Pulmonary artery endothelial cell (primary cell): ENCODE measurements at places on chromosomes 12 and 14.
A peak's percentile ranks its signal among the peaks of the same experiment; 100 is the strongest.

GRCh38 chr12:46627686-46628085 is 198.1 kb downstream of the SLC38A4 start:
- no peak for DNase-seq

GRCh38 chr12:29763301-29763683 is 20.4 kb downstream of the TMTC1 start:
- DNase-seq, result no peak

GRCh38 chr12:69388371-69388770 is 28.8 kb downstream of the YEATS4 start:
- peak; percentile 7 for DNase-seq

DNA sequence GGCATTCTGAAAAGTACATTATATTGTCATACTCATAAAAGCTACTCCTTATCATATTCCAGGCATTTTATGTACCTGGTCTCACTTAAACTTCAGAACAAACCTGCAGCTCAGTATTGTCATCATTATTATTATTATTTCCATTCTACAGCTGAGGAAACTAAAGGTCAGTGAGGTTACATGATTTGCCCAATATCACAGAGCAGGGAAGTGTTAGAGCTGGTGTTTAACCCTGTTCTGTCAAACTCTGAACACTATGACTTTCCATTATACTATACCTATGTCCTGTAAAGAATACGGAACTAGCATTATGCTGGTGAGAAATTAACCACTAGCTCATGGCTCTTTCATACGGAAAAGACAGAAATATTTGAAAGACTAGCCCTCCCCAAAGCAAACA is 56.4 kb downstream of the STON2 start:
- no peak for DNase-seq

GRCh38 chr12:2555487-2556082 is 239.2 kb upstream of the FKBP4 start:
- DNase-seq, result no peak

- DNase-seq, result no peak
Observed at GRCh38 chr12:7221486-7221885, 32.0 kb downstream of the PEX5 start.

DNA sequence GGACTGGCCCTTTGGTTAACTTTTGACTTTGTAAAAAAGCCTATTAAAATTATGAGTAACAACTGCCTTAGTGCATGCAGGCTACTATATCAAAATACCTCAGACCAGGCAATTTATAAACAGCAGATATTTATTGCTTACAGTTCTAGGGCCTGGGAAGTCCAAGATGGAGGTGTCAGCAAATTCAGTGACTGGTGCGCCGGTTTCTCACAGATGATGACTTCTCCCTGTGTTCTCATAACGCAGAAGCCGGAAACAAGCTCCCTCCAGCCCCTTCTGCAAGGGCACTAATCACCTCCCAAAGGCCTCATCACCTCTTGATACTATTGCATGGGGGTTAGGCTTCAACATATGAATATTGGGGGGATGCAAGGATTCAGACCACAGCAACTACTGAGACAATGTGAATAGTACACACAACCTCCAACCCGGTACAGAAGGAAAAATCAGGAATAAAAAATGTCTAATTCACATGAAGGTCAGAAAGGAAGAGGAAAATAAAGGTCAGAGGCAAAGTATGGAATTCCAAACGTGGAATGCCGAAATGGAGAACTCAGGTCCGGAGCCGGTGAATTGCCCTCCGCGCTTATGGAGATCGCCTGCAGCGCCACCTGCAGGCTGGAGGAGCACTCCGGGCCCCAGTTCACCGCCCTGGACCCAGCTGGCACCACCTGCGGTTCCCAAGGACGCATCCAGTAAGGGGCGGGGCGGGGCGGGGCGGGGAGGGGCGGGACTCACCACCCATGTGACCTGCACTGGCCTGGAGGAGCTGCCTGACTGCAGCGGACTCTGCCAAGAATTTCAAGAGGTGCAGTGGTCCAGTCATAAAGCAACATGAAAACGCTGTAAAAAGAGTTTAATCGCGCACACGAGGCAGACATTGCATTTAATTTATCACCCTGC is 203.4 kb downstream of the KIF26A start:
- DNase-seq, result peak; percentile 7

- DNase-seq, result no peak
Observed at GRCh38 chr12:90069711-90070110, 361.1 kb upstream of the ATP2B1 start.

DNA sequence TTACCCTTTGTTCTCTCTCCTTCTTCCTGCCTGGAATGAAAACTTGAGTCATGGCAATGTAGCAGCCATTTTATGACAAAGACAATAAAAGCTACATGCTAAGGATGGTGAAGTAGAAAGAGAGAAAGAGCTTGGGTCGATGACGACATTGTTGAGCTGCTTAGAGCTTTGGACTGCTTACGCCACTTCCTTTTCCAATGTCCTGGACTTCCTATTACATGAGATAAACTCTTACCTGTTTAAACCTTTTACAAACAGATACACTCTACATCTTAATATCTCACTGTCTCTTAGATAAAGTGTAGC is 70.1 kb downstream of the PEBP1 start:
- DNase-seq, result no peak

DNA sequence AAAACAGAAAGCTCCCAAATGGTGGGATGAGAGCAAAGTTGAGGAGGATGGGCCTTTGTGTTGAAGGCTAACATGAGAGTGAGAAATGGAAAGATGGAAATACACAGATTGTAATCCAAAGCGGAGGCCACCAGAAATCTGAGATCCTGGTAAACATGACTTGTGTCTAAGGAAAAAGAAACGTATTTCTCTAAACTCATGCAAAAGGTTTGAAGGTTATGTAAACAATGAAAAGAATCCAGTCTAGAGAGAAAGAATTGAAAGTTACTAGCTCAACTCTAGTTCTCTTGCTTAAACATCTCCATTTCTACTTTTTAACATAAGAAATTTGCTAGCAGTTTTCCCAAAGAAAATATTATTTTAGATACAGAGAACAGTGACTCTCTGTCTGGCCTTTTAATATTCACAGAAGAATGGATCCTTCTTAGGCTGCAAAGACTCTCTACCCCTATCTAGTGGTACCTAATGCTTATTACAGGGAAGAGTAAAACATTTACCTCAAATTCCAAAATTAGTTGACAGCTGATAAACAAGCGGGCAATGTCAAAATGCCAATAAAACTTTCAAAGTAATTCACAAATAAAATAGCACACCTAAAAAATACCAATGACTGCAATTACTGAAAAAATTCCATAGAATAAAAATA is 75.8 kb upstream of the SOX5 start:
- no peak for DNase-seq

DNA sequence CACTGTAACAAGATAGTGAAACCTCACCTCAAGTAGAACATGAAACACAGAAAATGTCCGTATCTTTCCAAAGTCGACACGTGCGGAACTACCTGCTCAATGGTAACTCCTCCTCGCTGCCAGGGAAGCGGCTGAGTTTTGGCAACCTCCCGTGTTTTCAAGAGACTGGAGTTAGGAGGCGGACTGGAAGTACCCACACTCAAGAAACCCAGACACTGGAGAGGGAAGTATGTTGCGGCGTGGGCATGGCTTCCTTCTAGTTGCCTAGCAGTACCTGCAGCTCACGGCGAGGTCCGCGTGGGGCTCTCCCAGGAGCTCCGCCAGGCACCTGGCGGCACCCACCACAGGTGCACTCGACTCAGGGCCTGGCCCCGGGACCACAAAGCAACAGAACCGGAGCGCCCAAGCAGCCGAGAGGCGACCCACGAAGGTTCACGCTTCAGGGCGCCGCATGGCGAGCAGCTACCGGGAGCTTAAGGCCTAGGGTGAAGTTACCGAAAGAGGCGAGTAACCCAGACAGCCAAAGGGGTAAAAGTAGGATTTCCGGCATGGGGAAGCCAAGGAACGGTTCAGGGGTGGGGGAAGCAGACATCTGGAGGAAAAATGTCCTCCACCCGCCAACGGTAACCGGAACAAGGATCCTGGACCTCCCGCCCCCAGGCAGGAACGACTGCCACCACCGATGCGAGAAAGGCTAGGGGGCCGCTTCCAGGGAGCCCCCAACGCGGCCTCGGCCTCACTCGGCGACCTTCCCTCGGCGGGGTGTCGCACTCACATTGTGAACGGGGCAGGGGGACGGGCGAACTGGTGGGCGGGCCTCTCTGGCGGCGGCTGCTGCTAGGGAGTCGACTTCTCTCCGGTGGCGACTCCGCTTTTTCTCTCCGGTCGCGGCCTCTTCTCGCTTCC is 608 bp downstream of the PTGES3 start:
- DNase-seq, result no peak

- DNase-seq, result no peak
Observed at GRCh38 chr12:7872566-7873319, at the start of gene SLC2A14. TSS of gene SLC2A14 (minus strand) at chr12:7872915. CDS start at chr12:7869880, 3,035 bp downstream.

GRCh38 chr12:114685869-114686268 is 1.9 kb upstream of the TBX3 start:
- no peak for DNase-seq

GRCh38 chr12:89157413-89157812 is 194.9 kb downstream of the DUSP6 start:
- no peak for DNase-seq

- no peak for DNase-seq
Observed at GRCh38 chr12:31820832-31821231, 92.0 kb upstream of the AMN1 start.

DNA sequence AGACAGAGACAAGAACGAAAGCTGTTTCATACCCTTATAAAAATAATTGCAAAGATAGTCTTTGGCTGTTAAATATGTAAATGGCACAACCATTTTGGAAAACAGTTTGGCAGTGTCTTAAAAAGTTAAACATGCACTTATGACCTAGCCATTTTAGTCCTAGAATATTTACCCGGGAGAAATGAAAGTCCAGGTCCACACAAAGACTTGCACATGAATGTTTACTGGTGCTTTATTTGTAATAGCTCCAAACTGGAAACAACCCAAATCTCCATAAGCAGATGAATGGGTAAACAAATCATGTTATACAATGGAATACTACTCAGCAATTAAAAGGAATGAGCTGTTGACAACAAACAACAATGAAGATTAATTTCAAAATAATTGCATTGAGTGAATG is 380.4 kb downstream of the ETNK1 start:
- DNase-seq, result no peak

DNA sequence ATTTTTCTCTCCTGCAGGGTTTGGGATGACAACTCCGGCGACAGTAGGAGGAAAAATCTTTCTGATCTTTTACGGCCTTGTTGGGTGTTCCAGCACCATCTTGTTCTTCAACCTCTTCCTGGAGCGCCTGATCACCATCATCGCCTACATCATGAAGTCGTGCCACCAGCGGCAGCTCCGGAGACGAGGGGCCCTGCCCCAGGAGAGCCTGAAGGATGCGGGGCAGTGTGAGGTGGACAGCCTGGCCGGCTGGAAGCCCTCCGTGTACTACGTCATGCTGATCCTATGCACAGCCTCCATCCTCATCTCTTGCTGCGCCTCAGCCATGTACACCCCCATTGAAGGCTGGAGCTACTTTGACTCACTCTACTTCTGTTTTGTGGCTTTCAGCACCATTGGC is 72.3 kb upstream of the PSMC1 start:
- no peak for DNase-seq

DNA sequence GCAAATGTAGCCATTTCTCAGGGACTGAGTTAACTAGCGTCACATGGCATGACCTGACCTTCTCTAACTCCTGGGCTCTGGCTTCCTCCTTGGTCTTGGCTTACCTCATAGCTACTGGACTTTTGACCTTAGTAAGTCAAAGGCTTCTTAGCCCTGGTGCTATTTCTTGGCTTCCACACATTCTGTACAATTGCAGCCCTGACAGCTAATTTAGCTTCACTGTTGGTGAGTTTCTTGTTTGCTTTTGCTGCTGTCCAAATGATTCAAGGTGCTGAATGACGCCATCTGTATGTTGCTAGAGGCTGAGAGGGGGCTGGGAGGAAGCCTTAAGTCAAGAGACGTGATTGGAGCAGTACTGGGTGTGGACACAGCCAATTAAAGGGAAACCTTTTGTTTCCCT is 202.7 kb downstream of the PRKD1 start:
- no peak for DNase-seq

DNA sequence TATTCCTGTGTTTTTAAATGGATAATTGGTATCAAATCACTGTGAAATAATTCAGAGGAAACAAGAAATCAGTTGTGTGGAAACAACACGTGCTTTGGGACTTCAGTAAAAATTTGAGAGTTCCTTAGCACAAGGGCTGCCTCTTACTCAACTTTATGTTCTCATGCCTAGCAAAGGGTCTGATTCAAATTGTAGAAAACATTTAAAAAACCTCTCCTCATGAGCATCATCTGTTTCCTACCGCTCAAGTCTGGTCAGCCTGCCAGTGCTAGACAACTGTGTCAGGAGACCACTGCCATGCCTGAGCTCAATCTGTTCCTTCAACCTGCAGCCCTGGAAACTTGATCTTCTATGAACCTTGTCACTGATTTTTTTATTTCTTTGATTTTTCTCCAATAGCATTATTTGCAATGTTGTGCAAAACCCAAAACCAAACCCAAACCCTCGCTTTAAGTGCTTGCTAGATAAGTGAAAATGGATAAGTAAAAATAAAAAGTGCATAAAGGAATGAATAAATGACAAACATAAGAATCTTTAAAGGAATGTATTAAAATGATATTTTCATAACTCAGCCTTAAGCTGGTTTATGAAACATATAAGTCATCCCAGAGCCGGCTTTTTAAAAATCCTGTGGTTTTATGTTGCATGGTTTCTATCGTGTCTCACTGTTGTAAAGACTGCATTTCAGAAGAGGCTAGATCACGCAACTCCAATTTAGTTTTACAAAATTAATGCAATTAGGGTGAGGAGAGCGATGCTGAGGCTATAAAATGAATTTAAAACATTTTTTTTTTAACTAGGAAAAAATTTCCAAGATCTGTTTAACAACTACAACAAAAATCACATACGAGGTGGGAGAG is 361.2 kb upstream of the PDE3A start:
- no peak for DNase-seq

- no peak for DNase-seq
Observed at GRCh38 chr12:51189790-51190355, 16.9 kb upstream of the TFCP2 start.

DNA sequence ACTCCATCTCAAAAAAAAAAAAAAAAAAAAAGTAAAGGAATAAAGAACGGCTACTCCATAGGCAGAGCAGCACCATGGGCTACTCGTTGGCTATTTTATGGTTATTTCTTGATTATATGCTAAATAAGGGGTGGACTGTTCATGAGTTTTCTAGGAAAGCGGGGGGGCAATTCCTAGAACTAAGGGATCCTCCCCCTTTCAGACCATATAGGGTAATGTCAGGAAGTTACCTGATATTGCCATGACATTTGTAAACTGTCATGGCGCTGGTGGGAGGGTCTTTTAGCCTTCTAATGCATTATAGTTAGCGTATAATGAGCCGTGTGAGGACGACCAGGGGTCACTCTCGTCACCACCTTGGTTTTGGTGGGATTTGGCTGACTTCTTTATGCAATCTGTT is 142.3 kb downstream of the GLT1D1 start:
- no peak for DNase-seq
